CD8-positive, alpha-beta memory T cell (primary cell): ENCODE measurements at places on chromosomes 5 and 9.

GRCh38 chr5:52878656-52879055 lies 90.9 kb downstream of the ITGA1 start:
- no peak for DNase-seq

DNA sequence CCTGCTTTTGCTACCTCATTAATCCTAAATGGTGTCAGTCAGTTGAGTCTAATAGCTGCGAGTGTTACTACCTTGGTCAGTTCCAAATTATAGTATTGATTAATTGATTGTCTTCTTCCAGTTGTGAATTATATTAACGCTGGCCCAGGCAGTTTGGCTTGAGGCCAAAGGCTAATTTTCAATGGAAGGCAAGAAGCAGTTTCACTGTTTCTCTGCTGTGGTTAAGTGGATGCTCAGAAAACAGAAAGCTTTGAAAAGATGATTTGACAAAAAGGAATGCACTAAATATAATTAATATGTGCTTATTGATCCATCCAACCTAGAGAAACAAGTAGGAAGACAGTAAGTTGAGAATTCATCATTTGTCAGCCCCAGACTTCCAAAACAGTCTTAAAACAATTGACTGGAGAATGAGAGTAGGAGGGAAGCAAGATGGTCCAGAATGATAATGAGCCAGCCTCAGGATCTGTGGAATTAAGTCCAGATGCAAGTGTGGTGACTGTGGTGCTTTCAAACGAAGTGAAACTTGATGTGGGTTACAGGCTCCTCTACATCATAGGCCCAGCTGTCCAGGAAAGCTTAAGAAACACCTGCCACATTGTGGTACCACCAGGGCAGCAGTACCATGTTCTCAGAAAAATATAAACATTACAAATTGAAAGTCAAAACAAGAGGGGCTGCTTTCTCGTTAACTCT lies 1371.0 kb upstream of the DMAC1 start:
- DNase-seq = no peak

DNA sequence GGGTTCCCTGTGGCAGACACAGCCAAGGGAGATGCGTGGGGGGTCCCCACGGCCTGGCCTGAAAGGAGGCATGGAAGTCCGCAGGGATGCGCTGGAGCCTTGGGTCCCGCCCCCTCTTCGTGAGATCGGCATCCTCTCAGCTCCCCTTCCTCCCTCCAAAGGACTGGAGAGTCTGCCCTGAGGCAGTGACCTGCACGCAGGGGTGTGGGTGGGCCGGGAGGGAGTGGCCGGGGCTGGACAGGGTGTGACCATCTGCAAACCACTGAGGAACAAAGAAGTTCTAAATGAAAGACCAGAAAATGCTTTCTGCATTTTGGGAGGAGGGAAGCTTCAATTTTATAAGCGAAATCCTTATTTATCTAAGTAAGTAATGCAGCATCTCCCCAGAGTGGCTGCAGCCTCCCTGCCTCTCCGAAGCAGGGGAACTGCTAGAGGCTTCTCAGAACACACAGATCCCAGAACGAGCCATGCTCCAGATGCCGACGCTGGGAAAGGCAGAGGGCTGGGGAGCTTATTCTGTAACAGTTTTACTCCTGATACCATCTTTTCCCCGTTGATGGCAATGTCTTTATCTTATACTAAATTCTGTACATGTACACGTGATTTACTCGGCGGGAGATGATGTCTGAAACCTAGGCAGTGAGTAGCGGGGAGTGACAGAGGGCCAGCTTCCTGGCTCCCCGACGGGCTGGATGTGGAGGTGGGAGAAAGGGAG lies 221.7 kb downstream of the FANCC start:
- DNase-seq = no peak

DNA sequence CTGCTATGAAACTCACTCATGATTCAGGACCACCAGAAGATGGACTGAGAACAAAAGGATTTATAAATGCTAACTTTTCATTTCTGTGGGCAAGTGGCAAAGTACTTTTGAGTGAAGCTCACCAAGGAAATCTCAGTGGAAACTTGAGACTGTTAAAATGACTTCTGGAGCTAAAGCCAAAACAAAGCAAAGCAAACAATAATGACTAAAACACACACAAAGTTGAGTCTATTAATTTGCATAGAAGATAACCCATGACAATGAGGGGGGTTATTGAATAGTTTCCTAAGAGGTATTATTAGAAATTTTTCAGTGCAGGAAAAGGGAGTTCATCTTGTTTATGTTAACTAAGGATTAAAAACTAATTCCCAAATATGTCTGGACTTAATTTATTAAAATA lies 612.8 kb upstream of the FAM174A start:
- no peak for DNase-seq

DNA sequence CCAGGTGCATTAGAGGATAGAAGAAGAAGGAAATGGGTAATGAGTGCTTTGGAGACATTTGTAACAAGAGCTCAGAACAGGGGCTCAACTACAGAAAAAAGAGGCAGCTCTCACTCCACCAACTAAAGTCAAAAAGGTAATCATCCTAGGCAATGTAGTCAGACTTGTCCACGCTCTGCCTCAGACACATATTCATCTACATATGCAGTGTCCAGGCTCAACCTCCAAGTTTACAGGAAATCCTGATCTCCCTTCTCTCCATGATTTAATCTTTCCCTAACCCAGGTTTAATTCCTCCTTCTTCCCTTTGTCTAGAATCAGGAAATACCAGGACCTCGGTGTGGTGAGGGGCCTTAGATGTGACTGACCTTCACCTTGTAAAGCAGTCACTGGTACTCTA lies 65.7 kb upstream of the SELENOP start:
- DNase-seq = no peak

- DNase-seq = peak; percentile 47
Measured at GRCh38 chr9:130172858-130173665, 858 bp downstream of the NCS1 start.

GRCh38 chr5:157362982-157363381 lies 97.0 kb upstream of the NIPAL4 start:
- DNase-seq = no peak

DNA sequence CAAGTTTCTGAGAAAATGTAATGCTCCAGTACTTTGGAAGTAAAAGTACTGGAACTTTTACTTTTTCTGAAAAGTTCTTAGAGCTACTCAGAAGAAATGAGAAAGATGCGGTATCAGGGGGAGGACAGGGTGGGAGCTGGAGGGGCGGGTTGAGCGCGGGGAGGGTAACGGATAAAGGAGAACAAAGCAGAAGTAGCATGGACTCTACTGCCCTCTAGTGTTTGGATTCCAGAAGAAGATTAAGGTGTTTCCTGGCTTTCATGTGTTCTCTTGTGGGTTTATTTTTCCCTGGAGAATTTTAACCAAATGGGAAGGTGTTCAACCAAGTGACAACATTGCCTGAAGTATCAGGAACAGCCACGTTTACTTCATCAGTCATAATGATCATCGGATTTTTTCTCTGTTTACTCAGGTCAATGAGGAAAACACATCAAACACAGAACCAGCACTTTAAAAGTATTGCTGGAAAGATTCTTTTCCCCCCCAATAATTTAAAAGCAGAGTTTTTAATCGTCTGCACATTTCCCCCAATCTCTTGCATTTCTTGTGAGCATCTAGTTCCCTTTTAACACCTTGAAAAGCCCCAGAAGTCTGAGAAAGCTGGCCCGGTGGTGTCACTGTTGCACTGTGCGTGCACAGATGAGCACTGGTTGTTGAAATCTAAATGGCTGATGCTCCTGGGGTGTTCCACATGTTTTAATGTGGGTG lies 190.6 kb downstream of the MPDZ start:
- DNase-seq = no peak

DNA sequence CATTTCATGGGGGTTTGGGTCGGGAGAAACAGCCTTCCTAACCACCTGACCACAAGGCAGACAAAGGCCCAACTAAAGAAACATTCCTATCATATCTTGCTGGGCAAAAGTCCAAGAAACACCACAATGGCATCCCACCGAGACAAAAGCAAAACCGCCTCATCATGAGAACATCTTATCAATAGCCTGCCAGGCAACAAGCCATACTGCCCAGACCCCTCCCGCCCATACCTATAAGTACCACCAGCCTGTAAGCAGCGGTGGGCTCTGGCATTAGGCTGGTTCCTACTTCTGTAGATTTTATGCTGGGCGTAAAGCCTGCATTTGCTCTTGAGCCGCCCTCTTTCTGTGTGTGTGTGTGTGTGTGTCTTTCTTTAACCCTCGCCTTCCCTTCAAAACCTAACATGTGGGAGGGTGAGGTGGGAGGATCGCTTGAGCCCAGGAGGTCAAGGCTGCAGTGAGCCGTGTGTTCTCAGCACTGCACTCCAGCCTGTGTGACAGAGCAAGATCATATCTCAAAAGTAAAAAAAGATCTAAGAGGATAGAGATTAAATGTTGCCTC lies 56.9 kb downstream of the PDE6A start:
- DNase-seq = no peak

GRCh38 chr5:72597456-72597948 lies 90.3 kb upstream of the ZNF366 start:
- no peak for DNase-seq

DNA sequence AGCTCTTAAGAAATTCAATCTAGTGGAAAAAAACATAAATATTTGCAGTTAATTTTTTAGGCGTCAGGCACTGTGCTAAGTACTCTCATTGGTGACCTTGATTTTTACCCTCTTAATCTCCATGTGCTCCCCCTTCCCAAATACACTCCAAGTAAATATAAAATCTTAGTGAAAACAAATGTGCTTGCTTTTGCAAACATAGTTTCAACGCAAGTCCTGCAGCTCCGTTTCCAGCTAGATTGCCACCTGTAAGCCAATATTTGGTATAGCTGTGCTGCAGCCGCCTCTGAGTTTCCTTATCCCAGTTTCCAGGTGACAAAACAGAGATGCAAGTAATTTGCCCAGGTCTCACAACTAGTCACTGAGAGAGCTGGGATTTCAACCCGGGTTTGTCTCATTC lies 1.9 kb upstream of the MTMR12 start:
- no peak for DNase-seq

DNA sequence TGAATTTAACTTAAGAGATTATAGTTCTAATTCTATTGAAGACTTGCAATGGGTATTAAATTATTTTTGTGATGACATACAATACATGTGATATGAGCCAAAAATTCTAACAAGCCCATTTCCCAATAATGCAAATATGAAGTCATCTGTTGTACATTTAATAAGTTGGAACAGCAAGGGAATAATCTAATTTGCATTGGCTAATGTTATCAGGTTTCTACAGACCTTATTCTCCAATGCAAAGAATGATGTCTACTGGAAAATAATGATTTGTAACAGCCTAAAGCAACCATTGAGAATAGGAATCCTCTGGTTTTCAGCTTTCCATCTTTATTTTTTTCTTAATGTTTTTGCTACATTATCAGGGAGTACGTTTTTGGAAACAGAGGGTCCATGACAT lies 89.1 kb upstream of the MINAR2 start:
- no peak for DNase-seq

GRCh38 chr5:157857816-157858526 lies 974 bp downstream of the CLINT1 start:
- DNase-seq = peak; percentile 23
